PC-3 (cell line): ENCODE measurements at places on chromosomes 11 and 22. TPM values are rescaled to one million over a fixed set of nuclear protein-coding genes. Genes with fewer than 3 reads are reported as not detected.

The TPH1 gene
- 0.07 TPM in 1 of 2 replicates, not detected in the other for total RNA-seq

DNA sequence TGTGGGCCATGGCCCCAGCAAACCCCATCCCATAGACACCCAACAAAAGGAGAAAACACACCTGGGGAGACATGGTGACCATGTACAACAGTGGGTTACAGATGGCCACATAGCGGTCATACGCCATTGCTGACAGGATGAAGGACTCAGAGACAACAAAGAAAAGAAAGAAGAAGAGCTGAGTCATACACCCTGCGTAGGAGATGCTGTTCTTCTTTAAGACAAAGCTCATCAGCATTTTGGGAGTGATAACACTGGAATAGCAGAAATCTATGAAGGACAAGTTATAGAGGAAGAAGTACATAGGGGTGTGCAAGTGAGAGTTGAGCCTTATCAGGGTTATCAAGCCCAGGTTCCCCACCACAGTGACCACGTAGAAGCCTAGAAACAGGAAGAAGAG is 4.9 kb downstream of the OR8B8 start:
- no peaks in the 10 kb centered on the region for H3K4me1 ChIP-seq
- no peak overlapping the region for H3K27ac ChIP-seq
- H3K27me3 ChIP-seq, result peaks cover 93% of the 10 kb centered on the region
- no peak for DNase-seq
- H3K36me3 ChIP-seq, result no peaks in the 10 kb centered on the region

GRCh38 chr11:36564376-36565030 is 3.3 kb upstream of the RAG1 start:
- H3K4me1 ChIP-seq, result no peaks in the 10 kb centered on the region
- peaks cover 61% of the 10 kb centered on the region for H3K27me3 ChIP-seq
- peak; percentile 69 for DNase-seq
- H3K27ac ChIP-seq, result no peak overlapping the region
- H3K4me3 ChIP-seq, result peak overlapping the region; percentile 58

DNA sequence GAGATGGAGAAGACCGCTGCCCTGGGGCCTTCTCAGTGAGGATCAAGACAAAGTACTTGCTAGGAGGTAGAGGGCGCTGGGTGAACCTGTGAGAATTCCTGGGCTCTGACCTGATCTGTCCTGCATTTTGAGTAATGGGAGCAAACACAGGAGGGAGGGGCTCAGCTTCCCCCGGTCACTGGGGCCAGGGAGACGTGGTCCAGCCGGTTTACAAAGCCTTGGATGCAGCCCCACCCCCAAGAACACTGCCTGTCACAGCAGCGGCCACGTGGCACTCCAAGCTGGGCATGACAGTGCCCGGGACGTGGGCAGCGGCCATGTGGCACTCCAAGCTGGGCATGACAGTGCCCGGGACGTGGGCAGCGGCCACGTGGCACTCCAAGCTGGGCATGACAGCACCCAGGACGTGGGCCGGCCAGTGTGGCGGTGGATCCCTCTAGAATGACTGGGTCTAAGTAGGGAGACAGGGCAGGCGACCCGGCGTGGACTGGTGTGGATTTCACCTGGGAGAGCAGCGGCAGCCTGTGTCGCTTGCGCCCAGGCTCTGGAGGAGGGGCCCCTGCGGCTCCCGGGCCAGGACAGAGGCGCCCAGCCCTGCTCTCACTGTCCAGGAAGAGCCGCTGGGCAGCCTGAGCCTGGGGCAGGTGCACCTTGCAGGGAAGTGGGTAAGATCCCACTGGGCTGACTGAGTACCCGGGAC is 2.5 kb upstream of the TTLL8 start:
- DNase-seq, result no peak
- H3K4me3 ChIP-seq, result no peak overlapping the region
- H3K4me1 ChIP-seq, result no peaks in the 10 kb centered on the region
- H3K27me3 ChIP-seq, result no peaks in the 10 kb centered on the region
- no peaks in the 10 kb centered on the region for H3K36me3 ChIP-seq

- no peak overlapping the region for H3K27ac ChIP-seq
- no peaks in the 10 kb centered on the region for H3K27me3 ChIP-seq
- H3K4me1 ChIP-seq, result no peaks in the 10 kb centered on the region
Observed at GRCh38 chr22:29641042-29641699, 37.7 kb downstream of the NF2 start.
